ENCODE measurements at places on chromosomes 7 and 10.

DNA sequence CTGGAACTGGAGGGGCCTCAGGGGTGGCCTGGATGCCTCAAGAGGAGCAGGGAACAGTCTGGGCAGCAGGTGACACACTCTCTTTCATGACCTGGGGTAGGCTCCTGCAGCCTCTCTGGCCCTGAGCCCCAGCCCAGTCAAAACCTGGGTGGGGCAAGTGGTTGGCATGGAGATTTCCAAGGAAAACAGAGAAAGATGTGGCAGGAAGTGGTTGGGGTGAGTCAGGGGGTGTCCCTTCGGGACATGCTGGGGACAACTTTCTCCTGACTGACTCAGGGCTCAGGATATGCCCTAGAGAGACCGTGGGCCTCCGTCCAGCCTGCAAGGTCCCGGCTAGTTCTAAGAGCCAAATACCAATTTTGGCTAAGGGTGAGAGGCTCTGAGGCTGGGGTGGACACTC, 2.9 kb downstream of the AQP1 start:
- DNase-seq = no peak

DNA sequence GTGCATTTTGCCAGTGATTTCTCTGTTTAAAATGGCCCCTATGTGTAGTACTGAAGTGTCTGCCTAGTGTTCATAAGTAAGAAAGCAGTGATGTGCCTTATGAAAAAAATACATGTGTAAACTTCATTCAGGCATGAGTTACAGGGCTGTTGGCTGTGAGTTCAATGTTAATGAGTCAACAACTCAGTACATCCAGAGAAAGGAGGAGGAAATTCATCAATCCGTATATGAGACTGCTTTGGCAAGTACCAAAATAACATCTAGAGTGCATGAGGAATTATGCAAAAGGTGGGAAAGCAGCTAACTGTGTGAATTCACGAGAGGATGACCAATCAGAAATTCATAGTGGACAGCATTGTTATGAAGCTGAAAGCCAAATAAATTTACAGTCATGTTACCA, 255.6 kb downstream of the ZEB1 start:
- no peak for DNase-seq

DNA sequence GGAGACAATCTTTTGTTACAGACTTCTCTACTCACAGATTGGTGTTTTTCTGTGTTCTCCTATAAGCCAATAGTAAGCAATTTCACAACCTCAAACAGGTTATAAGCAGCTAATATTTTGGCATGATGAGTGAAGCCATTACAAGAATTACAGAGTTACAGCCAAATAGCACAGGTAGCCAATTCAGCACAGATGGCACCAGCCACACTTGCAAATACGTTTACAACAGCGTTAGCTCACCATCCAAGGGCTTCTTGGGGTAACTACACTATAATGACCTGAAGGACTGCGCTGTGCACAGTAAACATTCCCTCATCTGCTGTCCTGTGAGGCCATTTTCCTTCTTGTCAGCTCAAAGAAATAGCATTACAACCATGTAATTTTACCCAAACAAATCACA, 428.6 kb downstream of the TCERG1L start:
- DNase-seq = no peak

DNA sequence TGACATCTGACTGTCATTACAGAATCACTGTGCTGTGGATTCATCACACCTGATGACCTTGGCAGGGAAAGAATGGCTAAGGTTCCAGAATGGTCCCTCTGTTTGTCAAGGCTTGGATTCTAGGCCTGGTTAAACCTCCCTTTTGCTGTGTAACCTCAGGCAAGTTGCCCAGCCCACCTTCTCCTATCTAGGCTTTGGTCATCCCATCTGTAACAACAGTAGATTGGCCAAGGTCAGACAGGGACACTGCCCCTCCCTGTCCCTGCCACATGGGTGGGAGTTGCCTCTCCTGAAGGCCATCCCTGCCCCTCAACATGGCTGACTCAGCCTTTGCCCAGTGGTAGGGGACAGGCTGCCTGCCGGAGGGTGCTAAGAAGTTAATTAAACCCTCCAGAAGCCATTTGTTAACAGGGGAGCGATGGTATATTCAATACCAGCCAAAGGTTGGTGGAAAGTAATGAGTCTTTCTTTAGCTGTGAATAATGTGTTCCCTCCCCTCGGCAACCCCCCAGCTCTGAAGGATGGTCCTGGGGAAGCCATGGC, 149.8 kb upstream of the PCBD1 start:
- no peak for DNase-seq

GRCh38 chr10:43043773-43044447, 33.0 kb upstream of the RET start:
- DNase-seq = no peak

DNA sequence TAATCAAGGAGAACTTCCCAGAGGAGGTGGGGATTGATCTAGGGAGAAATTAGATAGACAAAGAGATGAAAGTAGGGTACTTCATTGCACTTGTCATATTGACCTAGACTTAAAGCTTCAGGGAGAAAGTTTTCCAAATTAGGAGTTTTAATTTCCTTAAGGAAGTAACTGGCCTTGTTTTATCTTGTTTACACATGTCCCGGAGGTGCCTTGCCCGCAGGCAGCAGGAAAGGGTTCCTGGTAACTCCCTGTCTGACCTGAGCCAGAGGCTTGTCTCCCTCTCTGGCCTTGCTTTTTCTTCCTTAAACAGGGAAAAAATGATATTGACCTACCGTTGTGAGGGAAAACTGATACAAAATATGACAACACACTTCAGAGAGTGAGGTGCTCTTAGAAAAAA, 181.6 kb downstream of the EVX1 start:
- no peak for DNase-seq

DNA sequence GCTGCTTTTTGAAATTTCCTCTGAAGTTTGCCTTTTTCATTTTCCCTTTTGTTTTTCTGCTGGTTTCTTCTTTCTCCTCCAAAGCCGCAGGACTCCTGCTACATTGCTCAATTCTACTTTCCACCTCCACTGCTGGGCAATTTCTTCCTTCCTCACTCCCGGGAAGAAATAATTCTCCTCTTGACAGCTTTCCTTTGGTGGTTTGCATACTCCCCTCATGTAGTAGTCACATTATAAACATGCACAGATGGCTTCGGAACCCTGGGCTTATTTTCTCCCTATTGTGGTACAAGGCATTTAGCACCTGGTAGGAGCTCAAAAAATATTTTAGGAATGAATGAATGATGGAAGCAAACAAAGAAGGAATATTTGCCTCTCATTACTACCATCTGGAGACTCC, 977.2 kb downstream of the LRMDA start:
- DNase-seq = no peak

Measured in ureter (tissue), 1 donor.